Activated T-helper 9 cell treated with anti-CD3 and anti-CD28 coated beads, Interleukin-2, amount 50 U/mL, for 16 hours (primary cell): ENCODE measurements at places on chromosomes 2 and 18.

- DNase-seq = no peak
Observed at GRCh38 chr18:54205959-54206358, 18.5 kb downstream of the MBD2 start.

DNA sequence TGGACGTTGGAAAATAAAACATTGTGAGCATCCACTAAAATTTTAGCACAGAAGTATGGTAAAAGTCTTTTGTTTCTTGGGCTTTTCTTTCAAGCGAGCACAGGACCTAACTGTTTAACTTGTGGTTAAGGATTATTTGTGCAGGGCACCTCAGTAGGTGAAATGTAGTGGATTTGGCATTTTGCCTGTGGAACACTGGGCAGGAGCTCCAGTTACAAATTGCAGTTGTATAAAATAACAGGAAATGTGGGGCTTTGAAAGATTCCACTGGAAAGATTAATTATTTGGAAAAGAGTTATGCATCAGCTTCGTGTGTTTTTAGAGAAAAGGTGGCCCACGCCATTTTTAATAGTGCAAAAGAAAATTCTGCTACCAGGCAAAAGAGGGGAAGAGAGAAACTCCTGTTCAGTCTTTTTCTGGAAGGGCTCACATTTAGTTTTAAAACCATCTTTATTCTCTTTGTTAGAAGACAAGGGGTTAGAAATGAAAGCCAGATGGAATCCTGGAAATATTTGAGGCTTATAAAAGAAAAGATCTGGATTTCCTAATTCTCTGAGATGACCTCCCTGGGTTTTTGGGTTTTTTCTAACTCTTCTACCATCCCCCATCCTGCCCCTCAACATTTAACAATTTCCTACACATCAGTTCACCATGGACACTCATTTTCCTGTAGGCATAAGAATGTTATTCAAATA, 144.3 kb upstream of the SERTAD2 start:
- no peak for DNase-seq

DNA sequence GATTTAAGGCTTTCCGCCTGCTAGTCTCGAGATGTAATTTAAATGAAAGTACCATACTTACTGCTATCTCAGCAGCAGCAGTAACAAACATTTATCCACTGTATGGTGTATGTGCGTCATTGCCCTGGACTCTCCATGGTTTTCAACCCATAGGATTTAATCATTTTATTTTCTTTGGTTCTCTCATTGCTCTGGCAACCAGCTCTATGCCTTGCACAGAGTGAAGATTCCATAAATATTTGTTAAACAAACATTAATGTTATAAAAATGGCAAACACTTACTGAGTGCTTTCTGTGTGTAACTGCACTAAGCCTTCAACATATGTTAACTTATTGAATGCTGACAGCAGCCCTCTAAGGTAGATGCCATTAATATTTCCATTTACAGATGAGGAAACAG, 1.3 kb upstream of the LMAN1 start:
- no peak for DNase-seq

DNA sequence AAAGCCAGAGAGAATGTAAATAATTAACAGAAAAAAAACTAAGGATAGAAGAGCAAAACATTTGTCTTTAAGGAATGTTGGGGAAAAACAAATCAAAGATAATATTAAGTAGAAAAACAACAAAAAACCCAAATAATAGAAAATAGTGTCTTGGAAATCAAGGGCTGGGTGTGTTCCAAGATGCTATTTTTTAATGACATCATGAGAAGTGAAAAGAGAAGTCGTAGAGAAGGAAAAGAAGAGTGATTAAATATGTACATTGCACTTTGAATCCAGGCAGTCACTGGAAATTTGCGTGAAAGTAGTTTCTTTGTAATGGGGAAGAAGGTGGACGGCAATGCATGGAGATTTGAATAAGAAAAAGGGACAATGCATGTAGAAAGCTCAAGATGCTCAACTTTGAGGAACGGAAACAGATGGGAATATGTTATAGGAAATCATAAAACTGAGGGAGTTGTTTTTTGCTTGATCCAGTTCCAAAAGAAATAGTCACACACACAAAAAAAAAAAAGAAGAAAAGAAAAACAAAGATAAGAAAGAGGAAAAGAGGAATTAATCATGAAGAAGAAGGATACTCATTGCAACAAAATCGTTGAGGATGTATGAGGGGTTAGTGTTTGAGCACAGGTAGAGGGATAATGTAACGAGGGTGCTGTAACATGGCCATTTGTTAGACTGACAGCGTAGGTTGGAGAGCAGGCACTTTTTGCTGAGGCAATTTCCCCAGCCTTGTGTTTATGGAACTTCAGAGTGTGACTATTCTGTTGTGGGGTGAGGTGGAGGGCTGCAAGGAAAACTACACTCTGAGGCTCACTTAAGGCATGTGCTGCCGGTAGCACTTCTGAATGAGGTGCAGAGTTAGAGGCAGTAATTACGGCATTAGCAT, 184.1 kb downstream of the CALCRL start:
- DNase-seq = no peak

- peak; percentile 62 for DNase-seq
Observed at GRCh38 chr2:25982273-25982967, at the start of gene KIF3C. KIF3C (minus strand) TSS chr2:25982497; CDS start chr2:25981917, 580 bp downstream.

GRCh38 chr2:213065583-213066442, 85.6 kb downstream of the IKZF2 start:
- DNase-seq = no peak

- DNase-seq = no peak
Observed at GRCh38 chr18:27996801-27997272, 180.1 kb downstream of the CDH2 start.

DNA sequence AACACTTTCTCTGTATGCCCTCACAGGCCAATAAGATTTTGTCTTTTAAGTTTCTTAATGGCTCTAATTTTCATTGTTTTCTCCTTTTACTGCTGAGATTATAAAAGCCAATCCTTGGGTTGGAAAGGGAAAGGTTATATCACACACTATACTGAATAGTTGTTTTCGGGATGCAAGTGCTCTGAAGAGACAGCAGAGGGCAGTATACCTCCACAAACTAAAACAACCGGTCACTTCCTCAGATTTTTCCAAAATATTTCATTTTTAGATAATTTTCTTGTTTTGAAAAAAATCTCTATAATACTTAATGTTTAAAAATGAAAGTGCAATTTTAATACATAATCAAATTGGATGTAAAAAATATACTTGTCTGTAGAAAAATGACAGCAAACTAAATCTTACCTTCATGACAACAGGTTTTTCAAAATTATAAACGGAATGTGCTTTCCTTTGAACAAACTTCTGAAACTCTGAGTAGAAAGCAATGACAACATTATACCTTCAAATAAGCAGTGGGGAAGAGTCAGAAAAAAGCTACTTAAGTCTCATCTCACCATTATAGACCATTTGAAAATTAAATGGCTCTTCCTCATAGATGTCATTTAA, 82.7 kb downstream of the ORC4 start:
- DNase-seq = no peak

GRCh38 chr2:177531706-177532105, 139.1 kb downstream of the AGPS start:
- DNase-seq = no peak

GRCh38 chr2:220396287-220396686, 768.9 kb downstream of the SLC4A3 start:
- DNase-seq = no peak

- no peak for DNase-seq
Observed at GRCh38 chr2:10216677-10217488, 85.8 kb upstream of the HPCAL1 start.

- peak; percentile 80 for DNase-seq
Observed at GRCh38 chr2:64646007-64646880, 7.5 kb downstream of the SERTAD2 start.

- DNase-seq = no peak
Observed at GRCh38 chr2:134074619-134075018, 179.3 kb upstream of the MGAT5 start.

DNA sequence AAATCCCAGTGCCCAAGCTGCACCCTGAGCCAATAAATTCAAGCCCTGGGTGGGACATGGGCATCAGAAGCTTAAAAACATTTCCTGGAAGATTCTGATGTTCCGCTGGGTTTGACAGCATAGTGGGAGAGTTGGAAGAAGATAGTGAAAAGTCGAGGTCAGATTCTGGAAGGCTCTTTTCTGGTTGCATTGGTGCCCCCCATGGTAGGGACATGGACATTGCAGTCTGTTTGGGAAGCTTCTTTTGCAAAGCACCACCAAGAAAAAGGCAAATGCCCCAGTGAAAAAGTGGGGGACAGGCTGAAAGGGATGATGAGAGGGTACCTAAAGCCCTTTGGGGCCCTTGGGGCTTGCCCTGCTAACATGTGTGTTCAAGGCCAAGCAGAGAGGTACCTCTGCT, 21.0 kb downstream of the MERTK start:
- DNase-seq = no peak

DNA sequence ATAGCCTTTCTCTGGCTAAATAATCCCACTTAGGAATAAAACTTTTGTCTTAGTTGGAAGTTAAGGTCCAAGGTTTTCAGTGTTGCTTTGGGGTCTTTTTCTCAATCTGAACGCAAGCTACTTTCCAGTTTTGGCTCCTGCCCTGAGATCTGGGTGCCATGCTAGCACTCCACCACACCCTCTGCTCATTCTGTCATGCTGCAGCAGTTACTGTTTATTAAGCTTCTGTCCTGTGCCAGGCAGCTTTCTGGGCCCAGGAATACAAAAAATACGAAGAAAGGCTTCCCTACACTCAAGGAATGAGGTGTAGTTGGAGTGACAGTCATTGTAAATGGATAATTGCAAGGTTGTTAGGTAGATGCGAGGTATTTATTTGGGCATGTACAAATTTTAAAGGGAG, 46.3 kb upstream of the RTN4 start:
- no peak for DNase-seq

DNA sequence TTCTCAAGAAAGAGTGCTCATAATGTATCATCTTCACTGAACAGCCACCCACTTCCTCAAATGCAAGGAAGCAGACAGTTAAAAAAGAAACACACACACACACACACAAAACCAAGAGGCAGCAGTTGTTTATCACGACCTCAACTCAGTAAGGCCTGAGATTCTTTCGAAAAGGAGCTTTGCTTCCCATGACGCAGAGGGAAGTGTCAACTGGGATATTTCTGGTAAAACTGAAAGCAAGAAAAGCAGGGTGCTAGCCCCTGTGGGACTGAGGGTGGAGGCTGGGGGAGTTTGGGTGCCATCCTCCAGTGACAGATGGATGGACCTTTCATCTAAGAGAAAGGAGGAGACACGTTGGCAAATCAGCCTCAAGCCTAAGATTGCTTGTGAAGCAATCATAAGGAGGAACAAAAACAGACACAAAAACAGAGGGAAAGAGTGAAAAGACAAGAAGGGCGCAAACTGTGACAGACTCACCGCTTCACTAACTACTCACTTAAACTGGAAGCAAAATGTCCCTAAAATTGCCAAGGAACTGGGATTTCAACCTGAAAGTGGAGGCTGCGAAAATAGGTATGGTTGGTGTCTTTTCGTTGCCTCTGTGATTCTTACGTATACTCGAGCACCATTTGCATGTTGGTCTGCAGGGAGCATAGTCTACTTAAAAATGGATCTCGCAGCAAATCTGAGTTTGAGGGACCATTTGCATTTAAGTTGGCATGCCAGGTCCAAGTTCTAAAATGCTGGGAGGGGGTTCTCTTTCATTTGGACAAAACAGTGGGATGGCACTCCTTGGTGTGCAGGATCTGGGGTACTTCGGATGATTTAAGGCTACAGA, at the start of gene ARHGAP25:
ARHGAP25 (plus strand) TSS at position 124 of the 838 bp plus-strand sequence; CDS start at position 513, 389 bp downstream.
- peak; percentile 34 for DNase-seq
